GF-D8 (cell line): ENCODE measurements at places on chromosomes 3 and 15.

GRCh38 chr15:69792823-69793222 lies 304.9 kb downstream of the TLE3 start:
- DNase-seq, result no peak

DNA sequence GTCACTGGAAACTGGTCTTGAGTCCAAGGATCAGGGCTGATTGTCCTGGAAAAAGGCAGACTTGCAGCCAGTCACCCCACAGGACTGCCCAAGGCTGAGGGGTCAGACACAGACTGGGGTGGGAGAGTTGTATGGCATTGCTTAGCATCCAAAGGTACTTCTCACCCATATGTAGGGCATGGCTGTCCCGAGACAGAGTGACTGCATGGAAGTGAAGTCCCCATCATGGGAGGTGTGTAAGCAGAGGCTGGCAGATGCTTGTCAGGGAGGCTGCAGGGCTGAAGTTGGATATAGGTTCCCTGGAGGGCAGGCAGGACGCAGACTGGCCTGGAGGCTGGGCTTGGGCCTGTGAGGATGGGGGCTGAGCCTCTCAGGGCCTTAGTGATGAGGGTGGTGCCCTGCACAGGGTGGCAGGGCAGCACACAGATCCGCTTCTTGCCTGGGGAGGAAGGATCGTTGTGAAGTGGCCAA lies 31.1 kb downstream of the PSTPIP1 start:
- DNase-seq, result no peak

GRCh38 chr3:125633767-125634166 lies 38.5 kb upstream of the OSBPL11 start:
- DNase-seq, result no peak

- peak; percentile 64 for DNase-seq
These were observed 122.3 kb downstream of the EFHB start for GRCh38 chr3:19811689-19812088.

DNA sequence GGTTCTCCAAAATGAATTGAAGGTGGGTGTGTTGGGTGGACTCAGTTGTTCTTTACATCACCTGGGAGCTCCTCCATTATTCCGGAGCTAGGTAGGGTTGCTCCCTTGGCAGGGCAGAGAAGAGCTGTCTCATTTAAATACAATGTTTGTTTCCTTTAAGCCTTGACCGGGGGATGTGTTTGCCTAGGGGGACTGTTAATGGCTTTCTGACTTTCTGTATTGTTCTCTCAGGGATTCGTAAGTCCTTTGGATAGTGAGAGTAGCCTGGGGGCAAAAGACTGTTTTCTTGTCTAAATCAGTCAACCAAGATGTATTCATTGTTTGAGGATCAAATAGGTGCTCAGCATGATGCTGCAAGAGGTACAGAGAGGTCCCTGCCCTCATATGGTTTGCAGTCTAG lies 71.1 kb downstream of the CDAN1 start:
- no peak for DNase-seq

DNA sequence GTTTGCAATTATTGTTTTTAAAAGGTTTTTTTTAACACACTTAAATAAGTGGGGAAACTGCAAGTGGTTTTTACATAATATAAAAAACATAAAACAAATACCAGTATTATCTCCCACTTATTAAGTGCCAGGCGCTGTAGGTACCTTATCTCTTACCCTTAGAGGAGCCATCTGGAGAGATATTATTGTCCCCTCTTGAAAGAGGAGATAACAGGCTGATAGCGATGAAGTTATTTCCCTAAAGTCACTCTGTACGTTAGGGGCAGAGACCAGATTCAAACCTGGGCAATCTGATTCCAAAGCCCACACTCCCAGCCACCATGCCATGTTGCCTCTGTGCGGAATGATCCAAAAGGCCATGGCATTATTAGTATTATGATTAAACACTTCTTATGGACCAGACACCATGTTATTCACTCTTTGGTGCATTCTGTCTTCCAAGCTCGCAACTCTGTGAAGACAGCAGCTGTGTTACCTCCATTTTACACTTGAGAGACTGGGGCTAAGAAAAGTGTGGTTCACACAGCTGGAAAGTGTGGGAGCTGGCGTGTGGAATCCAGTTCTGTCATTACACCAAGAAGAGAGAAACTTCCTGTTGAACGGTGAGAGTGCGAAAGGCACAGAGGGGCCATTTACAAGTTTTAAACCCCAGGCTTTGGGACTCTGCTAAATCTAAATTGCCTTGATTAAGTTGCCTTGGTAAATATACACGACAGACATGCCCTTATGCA lies 79.9 kb upstream of the MITF start:
- DNase-seq, result no peak

- peak; percentile 37 for DNase-seq
These were observed 45.2 kb downstream of the CDCP1 start for GRCh38 chr3:45100981-45101407.

DNA sequence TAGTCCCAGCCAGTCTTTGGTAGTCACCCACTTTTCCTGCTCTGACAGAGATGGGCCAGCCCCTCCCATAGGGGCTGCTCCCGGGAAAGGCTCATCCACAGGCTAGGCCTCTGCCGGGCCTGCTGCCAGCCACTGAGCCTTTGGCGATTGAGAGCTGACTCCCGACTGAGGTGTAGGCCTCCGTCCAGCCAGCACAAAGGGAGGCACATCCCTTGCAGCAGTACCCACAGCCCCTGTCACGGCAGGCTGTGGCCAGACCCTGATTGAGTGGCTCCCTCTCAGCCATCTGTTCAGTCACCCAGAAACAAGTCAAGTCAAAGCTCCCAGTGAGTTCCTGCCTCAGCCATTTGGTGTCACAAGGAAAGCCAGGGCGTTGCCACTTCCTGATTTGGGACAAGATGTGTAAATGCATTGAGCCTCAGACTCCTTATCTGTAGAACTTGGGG lies 6.2 kb upstream of the PAK6 start:
- no peak for DNase-seq

DNA sequence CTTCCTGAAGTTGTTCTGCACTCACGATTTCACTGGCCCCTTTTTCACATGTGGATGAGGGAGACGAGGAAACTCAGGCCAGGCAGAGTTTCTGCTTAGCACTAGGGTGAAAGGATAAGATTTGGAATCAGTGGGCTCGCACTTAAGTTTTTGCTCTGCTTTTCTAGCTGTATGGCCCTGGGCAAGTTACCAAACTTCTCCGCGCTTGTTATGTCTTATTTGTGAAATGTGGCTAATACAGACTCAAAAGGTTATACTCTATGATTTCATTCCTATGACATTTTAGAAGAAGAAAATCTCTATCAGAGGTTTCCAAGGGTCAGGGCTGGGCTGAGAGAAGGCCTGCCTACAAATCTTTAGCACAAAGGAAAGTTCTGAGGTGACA lies 191.9 kb upstream of the LRIG1 start:
- DNase-seq, result no peak

DNA sequence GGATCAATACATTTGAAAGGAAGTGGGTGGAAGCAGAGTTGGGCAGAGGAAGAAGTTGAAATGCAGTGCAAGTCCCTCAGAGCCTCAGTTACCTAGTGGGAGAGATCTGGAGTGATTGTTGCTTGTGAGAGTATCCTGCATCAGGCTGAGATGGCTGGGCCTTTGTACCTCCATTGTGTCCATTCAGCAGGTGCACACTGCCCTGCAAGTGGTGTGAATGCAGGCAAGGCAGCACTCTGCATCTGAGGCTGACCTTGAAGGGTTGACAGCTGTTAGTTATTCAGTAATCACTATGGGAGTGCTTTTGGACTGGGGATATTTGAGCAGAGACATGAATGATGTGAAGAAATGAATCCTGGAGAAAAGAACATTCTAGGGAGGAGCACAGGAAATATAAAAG lies 25.2 kb downstream of the ATP6V1A start:
- no peak for DNase-seq

DNA sequence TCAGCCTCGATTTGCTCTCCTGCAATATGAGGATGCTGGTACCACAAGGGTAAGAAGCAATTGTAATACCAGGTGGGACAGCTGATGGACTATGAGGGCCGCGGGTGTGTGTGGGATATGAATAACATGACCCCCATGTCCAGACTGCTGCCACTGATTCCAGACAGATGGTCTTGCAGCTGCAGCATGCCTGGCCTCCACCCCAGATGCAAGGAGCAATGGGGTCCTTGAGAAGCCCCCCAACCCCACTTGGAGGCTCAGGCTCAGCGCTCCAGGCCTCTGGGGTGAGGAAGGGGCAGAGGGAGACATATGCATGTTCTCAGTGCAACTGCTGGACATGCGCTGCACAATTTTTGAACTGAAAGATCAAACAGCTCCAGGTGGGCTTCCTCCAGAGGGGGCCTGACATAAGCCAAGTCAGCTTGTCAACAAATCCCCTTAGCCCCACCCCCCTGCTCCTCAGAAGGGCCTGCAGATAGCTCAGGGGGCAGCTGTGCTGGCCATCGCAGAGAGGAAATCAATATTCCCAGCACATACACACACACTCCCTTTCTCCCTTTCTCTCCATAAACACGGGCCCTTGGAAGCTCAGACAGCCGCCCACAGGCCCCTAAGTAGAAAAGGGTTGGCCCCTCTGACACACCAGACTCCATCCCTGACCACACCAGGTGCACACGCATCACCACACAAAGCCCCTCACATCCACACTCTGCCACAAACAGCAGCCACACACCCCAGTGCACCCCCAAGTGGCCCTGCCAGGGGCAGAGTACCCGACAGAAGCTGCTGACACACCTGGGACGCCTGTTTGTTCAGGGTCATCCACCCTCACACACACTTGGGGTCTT lies 107.0 kb downstream of the IQSEC1 start:
- DNase-seq, result no peak

DNA sequence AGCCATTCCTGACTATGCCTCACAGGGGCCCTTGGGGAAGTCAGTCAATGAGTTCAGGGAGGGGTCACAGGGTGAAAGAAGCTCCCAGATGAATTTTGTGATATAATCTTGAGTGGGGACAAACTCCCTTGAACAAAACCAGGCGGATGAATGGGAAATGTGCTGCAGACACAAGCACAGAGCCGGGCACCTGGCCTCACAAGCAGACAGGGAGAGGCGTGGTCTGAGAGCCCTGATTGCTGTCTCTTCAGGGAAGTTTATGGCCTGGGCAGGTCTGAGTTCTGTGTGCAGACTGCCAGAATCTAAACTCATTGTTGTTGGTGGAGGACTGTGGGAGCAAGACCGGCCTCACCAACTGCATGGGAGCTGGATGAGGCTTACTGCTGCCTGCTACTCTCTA lies 591.8 kb downstream of the EPHA3 start:
- DNase-seq, result no peak

GRCh38 chr15:74019734-74020133 lies 25.2 kb downstream of the PML start:
- DNase-seq, result no peak

- no peak for DNase-seq
These were observed 134.3 kb downstream of the EDEM1 start for GRCh38 chr3:5321666-5322340.

GRCh38 chr3:57661404-57661803 lies 31.5 kb downstream of the DENND6A start:
- no peak for DNase-seq

GRCh38 chr15:95680728-95681127 lies 649.8 kb upstream of the NR2F2 start:
- DNase-seq, result no peak

DNA sequence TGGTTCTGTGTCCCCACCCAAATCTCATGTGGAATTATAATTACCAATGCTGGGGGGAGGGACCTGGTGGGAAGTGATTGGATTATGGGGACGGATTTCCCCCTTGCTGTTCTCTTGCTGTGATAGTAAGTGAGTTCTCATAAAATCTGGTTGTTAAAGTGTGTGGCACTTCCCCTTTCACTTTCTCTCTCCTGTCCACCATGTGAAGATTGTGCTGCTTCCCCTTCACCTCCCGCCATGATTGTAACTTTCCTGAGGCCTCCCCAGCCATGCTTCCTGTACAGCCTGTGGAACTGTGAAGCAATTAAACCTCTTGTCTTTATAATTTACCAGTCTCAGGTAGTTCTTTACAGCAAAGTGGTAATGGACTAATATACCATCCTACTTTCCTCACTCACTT lies 289.6 kb downstream of the EFHB start:
- DNase-seq, result no peak

GRCh38 chr3:128495435-128495970 lies 2.5 kb upstream of the GATA2 start:
- peak; percentile 75 for DNase-seq

- DNase-seq, result no peak
These were observed 222.0 kb downstream of the STT3B start for GRCh38 chr3:31754575-31755278.

GRCh38 chr15:28912422-28912821 lies 26.6 kb downstream of the APBA2 start:
- DNase-seq, result no peak

DNA sequence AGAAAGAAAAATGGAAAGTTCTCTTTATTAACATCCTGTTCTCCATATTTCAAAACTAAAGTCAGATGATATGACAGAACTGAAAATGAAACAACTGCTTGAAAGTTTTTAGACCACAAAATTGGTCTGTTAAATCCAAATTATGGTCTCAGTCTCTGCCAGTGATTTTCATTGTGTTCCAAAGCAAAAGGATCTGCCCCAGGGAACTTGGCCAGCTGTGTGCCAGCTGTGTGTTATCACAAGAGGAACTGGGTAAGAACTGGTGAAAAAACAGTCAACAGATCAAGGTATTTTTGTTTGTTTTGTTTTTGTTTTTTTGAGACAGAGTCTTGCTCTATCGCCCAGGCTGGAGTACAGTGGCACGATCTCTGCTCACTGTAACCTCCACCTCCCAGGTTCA lies 323.3 kb downstream of the CTNNB1 start:
- no peak for DNase-seq

- no peak for DNase-seq
These were observed 99.7 kb downstream of the XXYLT1 start for GRCh38 chr3:195171093-195171873.

- DNase-seq, result peak; percentile 98
These were observed 44.5 kb downstream of the KY start for GRCh38 chr3:134606033-134607025.

GRCh38 chr3:64599651-64600050 lies 88.1 kb downstream of the ADAMTS9 start:
- DNase-seq, result no peak

GRCh38 chr3:95971573-95971972 lies 842.8 kb upstream of the EPHA6 start:
- DNase-seq, result no peak

DNA sequence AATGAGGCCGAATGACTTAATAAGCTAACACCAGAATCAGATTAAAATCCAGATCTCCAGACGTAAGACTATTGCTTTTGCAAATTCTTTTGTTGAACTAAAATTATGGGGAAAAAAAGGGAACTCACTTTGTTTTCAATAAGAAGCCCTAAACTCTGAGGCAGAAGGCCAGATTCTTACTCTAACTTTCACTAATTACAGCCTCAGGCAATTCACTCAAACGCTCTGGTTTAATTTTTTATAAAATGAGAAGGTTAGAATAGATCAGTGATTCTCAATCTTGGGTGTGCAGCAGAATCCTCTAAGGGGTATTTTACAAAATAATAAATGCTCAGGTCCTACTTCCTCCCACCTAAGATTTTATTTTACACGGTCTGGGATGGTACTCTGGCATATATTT lies 38.1 kb downstream of the C3orf70 start:
- DNase-seq, result no peak

GRCh38 chr3:4982773-4983738 lies 3.8 kb downstream of the BHLHE40 start:
- no peak for DNase-seq
